Stimulated activated CD4-positive, alpha-beta T cell treated with anti-CD3 and anti-CD28 coated beads, Interleukin-1b, Interleukin-23, amount 100 ng/mL, for 24 hours (primary cell): ENCODE measurements at places on chromosomes 5 and 9.

GRCh38 chr5:139027150-139027549 lies 152.0 kb upstream of the LRRTM2 start:
- DNase-seq: no peak

DNA sequence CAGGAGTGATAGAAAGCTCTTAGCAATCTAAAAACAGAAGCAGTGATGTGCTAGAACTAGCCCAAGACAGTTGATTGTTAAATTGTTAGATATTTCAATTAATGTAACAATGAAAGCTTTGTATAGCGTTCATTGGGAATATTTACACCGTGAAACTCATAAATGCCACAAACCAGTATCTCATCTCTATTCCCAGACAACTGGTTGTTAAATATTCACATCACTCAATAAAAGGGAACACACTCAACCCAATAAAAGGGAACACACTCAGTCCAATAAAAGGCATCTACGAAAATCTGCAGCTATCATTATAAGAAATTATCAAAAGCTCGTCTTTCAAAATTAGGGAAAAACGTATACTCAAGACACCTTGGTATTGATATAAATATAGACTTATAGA lies 270.9 kb downstream of the CYLC2 start:
- DNase-seq: no peak

DNA sequence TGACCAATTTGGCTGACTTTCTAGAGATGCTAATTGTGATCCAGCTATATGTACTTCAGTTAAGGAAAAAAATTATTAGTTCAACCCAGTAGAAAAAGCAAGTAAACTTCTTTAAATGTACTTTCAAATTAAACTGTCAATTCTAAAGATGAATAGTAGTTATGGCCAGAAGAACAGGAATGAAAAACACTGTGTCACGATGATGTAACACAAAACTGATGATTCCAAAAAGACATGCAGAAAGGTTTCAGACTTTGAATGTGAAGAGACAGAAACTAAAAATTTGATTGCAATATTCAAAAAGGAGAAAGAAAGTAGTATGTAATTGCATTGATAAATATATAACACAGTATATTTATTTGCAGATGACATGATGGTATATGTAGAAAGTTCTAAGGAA lies 127.3 kb upstream of the NR4A3 start:
- no peak for DNase-seq

DNA sequence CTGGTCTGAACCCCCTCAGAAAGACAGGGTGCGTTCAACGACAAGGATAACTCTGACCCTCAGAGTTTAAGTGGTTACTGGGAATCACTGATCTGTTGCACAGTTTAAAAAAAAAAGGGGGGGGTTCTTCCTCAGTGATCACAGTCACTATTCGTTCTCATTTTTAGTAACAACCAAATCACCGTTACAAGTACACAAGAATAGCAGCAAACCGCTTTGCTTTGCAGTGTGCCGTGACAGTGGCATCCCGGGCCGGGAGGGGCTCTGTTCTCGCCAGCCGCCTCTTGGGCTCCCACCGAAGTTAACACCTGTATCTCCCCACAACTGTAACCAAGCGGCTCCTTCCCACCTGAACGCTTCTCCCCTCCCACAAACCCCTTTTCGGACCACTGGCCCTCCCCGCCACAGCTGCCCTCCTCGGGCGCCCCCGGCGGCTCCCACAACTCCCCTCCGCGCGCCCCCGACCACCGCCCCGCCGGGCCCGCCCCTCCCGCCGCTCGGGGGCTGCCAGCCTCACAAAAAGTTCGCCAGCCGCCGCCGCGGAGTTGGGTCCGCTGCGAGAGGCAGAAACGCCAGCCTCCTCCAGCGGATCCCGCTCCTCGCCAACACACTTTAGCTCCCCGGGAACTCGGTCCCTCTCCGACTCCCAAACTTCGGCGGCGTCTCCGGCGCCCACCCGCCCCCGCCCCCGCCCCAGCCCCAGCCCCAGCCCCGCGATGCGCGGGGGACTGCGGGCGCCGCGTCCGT lies 1.2 kb downstream of the SSBP2 start:
- DNase-seq: peak; percentile 30

- DNase-seq: no peak
These were observed 166.1 kb downstream of the MACROH2A1 start for GRCh38 chr5:135232958-135233357.

DNA sequence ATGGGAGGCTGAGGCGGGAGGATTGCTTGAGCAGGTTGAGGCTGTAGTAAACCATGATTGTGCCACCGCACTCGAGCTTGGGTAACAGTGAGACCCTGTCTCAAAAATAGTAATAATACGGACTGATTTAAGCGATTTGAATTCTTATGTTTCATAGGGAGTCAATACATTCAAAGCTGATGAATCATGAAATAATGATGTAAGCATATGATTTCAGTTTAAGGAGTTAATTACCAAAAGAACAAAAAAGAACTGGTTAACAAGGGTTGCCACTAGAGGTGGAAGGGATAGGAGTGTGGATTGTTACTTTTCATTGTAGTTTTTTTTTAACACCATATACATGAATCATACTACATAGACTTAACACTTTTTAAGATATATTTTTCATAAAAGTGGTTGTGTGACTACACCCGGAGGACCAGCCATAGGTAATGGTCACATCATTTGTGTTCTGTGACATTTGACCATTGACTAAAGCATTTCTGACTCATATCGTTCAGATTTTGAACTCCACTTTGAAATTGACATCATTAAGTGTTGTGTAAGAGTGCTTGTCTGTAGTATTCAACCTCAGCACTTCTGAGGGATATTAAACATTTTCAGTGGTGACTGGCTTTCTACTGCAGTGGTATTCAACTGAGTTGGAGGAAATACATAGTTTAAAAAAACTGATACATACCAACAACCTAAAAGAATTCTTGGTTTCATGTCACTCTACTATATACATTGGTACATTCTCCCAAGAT lies 7.0 kb downstream of the TRMT10B start:
- no peak for DNase-seq

GRCh38 chr9:123121457-123121856 lies 88.0 kb downstream of the GPR21 start:
- no peak for DNase-seq

DNA sequence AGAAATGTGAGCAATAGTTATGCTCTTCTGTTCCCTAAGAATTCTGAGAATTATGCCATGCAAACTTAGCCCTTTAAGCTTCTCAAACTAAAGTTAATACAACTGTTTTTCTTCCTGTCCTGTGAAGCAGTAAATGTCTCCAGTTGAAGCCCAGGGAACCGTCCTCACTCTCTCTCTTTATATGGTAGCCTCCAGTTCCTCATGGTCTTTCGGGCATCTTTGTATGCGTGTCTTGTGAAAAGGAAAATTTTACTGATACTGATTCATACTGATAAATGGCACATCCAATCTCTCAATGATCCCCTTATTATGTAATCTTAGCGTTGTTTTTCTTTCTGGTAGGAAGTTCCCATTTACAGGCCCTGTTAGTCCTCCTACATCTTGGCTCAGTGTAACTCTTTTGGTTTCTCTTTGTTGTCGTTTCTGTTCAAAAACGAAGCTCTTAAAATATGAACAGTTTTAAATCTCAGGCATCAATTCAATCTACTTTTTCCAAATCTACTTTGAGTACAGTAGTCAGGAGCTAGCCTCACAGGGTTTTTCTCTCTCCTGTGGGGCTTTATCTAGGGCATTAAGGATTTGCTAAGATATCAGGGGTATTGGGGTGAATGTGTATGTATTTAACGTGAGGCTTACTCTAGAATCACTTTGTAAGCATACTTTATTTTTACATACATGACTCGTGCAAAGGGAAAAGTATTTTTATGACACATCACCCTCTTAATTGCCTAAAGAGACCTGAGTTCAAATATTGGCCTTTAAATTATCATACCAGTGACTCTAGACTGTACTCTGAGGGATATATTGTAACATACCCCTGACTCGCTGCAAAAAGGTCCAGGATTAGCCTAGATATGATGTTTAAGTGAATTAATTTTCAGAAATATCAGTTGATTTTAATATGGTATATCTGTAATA lies 258.0 kb downstream of the NR3C1 start:
- DNase-seq: no peak

GRCh38 chr9:36950389-36950788 lies 83.7 kb downstream of the PAX5 start:
- no peak for DNase-seq

GRCh38 chr9:129987941-129988340 lies 55.0 kb downstream of the FNBP1 start:
- DNase-seq: no peak

DNA sequence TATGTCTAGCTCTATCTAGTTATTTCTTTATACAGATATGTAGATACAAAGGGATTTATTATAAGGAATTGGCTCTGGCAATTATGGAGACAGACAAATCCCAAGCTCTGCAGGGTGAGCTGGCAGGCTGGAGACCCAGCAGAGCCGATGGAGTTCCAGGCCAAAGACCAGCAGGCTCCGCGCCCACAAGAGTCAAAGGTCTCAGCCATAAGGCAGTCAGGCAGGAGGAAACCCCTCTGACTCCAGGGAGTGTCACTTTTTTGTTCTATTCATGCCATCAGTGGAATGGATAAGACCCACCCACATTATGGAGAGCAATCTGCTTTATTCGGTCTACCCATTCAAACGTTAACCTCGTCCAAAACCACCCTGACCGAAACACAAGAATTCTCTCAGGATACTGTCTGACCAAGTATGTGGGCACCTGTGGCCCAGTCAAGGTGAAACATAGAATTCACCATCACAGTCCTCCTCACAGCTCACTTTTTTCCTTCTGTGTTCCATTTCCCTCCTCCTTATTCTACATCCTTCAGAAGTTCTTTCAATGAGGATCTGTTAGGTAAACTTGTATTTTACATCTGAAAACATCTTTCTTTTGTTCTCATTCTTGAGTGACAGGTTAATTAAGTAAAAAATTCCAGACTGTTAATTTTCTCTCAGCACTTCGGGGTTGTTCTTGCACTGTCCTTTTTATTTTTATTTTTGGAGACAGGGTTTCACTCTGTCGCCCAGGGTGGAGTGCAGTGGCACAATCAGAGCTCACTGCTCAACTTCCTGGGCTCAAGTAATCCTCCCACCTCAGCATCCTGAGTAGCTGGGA lies 21.2 kb downstream of the RNF130 start:
- no peak for DNase-seq
